BJ (cell line): ENCODE measurements at places on chromosomes 3 and 15.

GRCh38 chr15:85785887-85786780 is 8.6 kb downstream of the KLHL25 start:
- DNase-seq = no peak

DNA sequence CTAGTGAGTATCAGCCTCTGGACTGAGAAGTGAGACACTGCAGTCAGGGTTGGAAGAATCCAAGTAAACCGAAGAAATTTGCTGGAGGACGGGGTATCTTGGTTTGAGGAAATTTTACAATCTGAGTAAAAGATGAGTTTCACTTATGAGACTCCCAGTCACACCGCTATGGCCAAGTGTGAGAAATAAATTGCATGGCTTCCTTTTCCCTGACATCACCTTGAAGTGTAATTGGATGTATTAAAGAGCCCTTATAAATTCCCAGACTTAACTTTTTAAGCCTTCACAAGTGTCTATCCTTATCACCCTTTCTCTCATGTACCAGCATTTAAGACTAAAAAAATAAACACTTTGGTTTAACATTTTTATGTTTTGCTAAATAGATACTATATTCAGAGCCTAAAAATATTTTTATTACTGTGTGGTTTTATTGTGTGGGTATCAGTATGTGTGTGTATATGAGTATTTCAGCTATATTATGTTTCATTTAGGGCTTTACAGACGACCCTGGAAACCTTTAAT is 23.8 kb downstream of the USP3 start:
- no peak for DNase-seq

DNA sequence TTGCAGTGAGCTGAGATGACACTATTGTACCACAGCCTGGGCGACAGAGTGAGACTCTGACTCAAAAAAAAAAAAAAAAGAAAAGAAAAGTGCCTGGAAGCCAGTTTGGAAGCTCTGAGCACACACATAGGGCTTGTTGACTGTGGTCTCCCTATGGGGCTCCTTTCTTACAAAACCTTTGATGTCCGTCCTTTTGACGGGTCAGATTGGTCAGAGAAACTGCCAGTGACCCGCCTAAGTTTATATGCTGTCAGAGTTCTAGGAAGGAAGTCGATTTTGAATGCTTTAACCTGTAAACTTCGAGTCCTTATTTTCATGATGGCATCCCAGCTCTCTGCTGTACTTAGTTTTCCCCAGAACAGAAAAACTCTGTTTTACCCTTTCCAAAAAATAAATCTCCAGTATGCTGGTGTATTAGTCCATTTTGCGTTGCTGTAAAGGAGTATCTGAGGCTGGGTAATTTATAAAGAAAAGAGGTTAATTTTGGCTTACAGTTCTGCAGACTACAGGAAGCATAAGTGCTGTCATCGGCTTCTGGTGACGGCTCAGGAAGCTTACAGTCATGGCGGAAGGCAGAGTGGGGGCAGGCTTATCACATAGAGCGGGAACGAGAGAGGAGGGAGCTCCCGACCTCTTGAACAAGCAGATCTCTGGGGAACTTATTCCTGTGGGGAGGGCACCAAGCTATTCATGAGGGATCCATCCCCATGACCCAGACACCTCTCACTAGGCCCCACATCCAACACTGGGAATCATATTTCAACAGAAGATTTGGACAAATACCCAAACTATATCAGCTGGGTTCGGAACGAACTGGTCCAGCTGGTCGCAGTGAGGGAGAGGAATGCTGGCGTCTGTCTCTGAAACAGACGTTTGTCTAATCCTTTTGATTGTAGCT is 72.3 kb downstream of the LMLN start:
- no peak for DNase-seq

DNA sequence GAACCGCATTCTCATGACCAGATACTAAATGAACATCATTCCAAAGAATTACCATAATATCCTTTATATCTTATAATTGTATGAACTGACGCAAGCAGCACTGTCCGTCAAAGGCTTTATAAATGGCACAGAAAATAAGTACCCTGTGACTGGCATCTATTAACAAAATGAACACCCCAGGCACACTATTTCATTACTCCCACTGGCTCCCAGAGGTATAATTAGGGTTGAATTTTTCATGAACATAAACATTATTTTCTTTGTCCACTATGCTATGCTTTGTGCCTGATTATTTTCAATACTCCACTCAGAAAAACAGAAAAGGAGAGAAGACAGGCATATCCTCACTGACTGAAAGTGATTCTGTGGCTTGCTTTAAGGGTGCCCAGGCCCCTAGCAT is 71.1 kb downstream of the LYZL4 start:
- no peak for DNase-seq

DNA sequence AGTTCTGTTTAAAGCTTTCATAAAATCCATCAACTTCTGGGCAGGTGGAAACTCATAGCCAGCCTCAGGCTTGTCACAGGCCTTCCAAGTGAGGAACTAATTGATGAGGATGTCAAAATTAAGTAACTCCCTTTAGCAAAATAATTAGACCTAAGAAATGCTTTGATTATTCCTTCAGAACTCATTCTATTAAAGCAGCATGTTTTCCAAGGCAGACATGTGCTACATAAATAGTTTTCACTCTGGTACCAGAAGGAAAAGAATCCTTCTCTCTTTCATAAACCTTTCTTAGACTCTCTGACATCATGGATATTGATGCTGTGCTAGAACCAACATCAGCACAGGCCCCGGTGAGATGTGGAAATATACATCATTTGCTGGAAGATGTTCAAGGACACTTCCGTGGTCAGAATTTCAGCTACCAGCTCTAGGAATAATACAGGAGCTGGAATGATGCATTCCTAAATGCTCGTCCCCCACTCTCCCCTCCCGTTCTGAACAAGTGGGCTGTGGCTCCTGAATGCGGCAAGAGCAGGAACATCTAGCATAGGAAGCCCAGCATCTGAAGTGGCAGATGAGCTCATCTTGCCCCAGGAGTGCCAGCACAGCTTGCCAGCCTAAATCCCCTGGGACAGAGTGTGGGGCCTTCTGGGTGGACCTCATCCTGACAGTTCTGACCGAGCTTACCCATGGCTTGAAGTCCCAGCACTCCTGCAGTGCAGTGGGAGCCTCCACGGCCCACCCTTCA is 82.4 kb downstream of the WWTR1 start:
- no peak for DNase-seq

DNA sequence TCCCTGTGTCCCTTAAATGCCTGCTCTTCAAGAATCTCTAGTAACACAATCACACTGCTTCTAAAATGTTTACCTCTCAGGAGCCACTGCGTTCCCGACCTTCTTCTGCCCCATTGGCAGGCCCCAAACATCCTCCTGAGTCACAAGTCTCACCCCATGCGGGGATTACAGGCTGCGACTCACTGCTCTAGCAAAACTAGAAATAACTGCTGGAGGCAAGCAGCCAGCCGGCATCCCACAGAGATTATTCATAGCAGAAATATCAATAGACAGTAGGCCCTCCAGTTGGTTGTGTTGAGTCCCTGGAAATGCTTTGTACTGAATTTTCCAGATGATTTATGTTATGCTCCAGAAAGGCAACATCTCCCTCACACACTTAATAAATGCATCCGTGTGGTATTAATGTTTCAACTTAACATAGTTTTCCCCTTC is 64.8 kb downstream of the RFTN1 start:
- DNase-seq = peak; percentile 95

DNA sequence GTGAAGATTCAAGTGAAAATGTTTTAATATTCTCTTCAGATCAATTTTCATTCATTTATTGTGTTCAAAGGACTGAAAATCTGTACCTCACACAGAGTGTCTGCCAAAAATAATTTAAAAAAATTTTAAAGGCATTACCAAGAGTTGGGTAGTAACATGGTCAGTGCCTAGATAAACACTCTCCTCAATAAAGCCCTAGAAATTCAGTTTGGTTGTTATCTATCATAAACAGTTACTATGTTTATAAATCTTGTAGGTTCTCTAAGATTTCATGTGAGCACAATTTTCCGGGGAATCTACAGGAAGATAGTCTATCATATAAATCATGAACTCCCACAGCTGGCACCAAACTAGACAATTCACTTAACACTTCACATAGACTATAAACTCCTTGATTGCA is 128.6 kb downstream of the GSK3B start:
- no peak for DNase-seq

- DNase-seq = no peak
These were observed 660.9 kb upstream of the CBLB start for GRCh38 chr3:106529738-106530137.

DNA sequence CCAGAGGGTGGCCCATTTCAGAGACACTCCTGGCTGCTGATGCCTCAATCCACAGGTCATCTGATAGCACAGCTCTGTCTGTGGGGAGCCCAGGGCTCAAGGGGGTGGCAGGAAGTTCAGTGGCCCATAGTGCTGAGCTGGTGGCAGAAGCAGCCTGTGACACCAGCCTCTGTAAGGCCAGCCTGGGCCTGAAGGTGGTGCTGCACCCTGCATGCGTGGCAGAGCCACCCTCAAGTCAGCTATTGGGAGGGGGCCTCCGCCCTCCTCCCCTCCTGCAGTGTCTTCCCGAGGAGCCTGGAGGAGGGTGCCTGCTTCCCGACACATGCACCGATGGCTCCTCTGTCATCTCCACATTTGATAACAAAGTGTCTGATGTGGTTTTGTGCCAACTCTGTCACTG is 3.0 kb downstream of the PLA1A start:
- no peak for DNase-seq

DNA sequence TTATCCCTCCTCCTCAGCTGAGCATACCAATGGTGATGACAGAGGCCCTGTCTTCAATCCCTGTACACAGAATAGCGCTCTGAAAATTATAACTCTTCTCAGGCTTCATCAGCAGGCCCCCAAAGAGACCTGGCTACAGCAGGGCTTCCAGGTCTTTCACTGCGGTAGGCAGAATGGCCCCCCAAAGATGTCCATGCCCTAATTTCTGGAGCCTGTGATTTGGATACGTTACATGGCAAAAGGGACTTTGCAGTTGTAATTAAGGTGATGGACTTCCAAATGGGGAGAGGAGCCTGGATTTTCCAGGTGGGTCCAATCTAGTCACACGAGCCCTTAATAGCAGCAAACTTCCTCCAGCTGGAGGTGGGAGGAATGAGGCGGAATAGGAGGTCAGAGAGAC is 221.8 kb upstream of the CTDSPL start:
- no peak for DNase-seq

DNA sequence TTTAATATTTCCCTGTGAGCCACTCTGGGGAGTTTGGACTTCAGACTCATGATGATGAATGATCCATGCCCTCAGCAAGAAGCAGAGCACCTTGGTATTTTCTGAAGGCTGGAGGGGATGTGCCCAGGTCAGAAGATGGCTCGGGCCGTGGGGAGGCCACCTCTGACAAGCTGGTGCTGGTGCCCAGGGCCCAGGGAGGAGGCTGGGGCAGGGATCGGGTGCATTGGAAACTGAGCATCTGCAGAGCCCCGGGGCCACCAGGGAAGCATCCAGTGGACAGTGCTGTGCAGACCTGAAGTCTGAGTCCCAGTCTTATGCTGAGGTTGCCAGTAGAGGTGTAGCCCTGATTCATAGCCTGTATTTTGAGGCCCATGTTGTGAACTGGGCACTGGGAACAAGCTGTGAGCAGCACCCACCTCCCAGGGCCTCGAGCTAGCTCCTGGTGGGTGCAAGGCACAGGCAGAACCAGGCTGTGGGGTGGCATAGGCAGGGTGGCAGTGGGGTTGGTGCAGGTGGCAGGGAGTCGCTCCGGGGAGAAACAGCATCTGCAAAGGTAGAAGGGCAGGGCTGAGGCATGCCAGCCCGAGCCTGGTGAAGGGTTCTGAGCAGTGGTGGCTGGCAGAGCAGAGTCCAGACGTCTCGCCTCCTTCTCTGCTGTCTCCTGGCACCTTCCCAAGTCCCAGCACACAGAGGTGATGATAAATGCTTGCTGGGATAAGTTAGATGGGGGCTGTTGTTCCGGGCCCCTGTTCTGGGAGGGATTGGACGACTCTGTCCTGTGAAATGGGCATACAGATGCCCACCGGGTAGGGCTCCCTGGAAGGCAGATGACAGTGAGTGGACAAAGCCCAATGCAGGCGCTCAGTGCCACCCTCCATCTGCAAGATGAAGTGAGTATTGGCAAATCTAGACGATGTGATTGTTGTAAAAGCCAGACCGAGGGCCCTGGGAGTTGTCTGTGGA is 10.6 kb downstream of the DNAJB8 start:
- no peak for DNase-seq
